ENCODE measurements at places on chromosomes 12 and 14. TPM values are rescaled to one million over a fixed set of nuclear protein-coding genes. Genes with fewer than 3 reads are reported as not detected.

- H3K4me3 ChIP-seq, result no peak overlapping the region
- no peak overlapping the region for H3K27ac ChIP-seq
- no peaks in the 10 kb centered on the region for H3K4me1 ChIP-seq
- H3K27me3 ChIP-seq, result no peaks in the 10 kb centered on the region
Observed at GRCh38 chr12:67299926-67300325, 30.8 kb downstream of the CAND1 start.

- no peaks in the 10 kb centered on the region for H3K27me3 ChIP-seq
- H3K4me1 ChIP-seq, result no peaks in the 10 kb centered on the region
- no peaks in the 10 kb centered on the region for H3K36me3 ChIP-seq
- DNase-seq, result no peak
- no peak overlapping the region for H3K4me3 ChIP-seq
Observed at GRCh38 chr12:14315501-14315900, 50.0 kb upstream of the ATF7IP start.

- DNase-seq, result no peak
- no peak overlapping the region for H3K4me3 ChIP-seq
- no peaks in the 10 kb centered on the region for H3K27me3 ChIP-seq
Observed at GRCh38 chr14:51006324-51006723, 62.0 kb upstream of the PYGL start.

DNA sequence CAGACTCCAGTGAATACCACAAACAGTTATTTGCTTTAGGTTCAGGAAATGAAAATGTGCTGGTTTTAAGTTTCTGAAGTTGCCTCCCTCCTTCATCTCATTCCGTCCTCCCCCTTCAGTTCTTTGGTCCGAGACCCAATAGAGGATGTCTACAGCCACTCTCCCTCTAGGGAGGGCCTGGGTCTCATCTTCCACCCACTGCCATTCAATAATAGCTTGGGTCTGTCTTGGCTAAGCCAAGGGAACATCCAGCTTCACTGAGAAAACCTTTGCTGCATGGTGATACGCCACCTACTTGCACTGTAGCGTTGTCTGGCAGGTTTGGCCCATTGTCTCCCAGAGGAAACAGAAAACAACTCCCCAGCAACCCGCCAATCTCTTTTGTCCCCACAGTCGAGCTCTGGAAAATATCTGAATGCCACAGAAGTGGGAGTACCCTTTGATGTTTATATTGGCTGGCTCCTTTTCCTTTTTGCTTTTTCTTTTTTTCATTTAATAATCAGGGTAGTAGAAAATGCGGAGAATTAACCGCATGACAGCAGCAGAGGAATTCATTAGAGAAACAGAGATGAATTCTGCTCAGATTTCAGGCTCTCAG is 380.1 kb downstream of the RAD51B start:
- H3K36me3 ChIP-seq, result no peaks in the 10 kb centered on the region
- H3K4me3 ChIP-seq, result no peak overlapping the region
- peaks cover 45% of the 10 kb centered on the region for H3K4me1 ChIP-seq

DNA sequence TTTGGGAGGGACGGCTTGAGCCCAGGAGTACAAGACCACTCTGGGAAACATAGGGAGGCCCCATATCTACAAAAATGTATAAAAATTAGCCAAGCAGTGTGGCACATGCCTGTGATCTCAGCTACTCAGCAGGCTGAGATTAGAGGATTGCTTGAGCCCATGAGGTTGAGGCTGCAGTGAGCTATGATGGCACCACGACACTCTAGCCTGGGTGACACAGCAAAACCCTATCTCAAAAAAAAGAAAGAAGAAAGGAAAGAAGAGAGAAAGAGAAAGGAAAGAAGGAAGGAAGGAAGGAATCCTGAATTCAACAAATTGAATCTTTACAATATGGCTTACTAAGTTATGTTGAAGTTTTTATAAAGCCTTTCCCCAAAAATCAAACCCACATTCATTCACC is 2.1 kb downstream of the KIF21A start:
- H3K27ac ChIP-seq, result peak overlapping the region; percentile 17
- no peak for DNase-seq

DNA sequence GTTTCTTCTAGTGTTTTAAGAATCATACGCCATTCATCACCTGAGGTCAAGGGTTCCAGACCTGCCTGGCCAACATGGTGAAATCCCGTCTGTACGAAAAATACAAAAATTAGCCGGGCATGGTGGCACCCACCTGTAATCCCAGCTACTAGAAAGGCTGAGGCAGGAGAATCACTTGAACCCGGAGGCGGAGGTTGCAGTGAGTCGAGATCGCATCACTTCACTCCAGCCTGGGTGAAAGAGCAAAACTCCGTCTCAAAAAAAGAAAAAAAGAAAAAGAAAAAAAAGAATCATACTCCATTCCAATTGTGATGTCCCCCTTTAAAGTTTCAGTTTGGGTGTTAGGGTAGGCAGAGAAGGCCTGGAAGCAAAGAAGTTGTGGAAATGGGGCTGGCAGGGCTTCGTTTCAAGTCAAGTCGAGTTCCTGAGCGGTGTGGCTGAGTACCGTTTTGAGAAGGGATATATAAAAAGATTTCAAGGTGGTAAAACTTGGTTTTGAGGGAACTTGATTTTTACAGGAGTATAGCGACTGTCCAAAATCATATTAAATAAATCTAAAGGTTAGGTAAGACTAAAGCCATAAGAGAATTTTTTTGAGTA is 1.5 kb upstream of the TAOK3 start:
- H3K36me3 ChIP-seq, result no peaks in the 10 kb centered on the region
- H3K4me1 ChIP-seq, result peaks cover 48% of the 10 kb centered on the region
- peak overlapping the region; percentile 92 for H3K4me3 ChIP-seq
- no peak overlapping the region for H3K27ac ChIP-seq

DNA sequence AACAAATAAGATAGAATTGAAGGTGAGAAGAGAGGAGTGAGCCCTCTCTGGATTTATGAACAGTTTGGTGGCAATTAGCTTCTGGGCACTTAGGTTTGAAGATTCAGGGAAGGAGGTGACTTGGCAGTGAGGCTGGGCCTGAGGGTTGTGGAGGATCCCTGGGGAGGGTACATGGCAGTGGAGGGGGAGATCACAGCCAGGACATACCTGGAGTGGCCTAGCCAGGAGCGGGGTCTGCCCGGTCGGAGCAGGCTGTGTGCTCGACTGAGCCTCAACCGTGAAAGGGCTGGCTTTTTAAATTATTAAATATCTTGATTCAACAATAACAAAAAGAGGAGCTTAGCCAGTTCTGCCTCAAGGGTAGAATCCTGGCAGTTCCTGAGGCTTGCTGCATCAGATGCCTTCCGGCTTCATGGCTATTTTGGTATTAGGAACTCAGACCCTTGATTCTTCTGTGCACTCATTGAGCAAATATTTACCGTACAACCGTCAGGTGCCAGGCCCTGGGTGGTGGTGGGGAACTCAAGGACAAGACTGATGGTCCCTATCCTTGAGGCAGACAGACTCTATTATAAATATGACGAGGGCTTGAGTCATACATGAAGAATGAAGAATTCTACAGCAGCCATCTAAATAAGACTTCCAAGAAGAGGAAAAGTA is 73.4 kb downstream of the SPTB start:
- no peaks in the 10 kb centered on the region for H3K27me3 ChIP-seq
- DNase-seq, result no peak
- no peak overlapping the region for H3K27ac ChIP-seq
- no peak overlapping the region for H3K4me3 ChIP-seq

- no peaks in the 10 kb centered on the region for H3K36me3 ChIP-seq
- no peak for DNase-seq
- H3K4me1 ChIP-seq, result peaks cover 15% of the 10 kb centered on the region
- no peak overlapping the region for H3K4me3 ChIP-seq
Observed at GRCh38 chr14:68781161-68782021, 11.5 kb downstream of the ZFP36L1 start.

DNA sequence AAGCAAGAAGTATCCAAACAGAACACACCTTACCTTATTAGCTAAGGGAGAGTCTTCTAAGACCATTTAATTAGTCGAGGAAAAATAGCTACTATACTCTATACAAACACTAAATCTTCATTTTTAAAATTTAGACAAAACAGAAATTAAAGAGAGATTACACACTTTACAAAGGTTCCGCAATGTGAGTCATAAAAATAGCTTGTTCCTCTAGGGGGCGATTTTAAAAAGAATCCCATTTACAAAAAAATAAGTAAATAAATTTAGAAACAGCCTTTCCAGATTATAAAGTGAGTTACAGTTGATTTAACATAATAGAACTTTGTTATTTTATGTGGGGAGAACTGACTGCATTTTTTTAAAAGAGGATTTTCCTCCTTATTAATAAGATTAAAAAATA is 201.6 kb downstream of the PAX9 start:
- no peak overlapping the region for H3K27ac ChIP-seq
- no peak overlapping the region for H3K4me3 ChIP-seq
- no peak for DNase-seq
- H3K4me1 ChIP-seq, result peaks cover 10% of the 10 kb centered on the region
- no peaks in the 10 kb centered on the region for H3K36me3 ChIP-seq

DNA sequence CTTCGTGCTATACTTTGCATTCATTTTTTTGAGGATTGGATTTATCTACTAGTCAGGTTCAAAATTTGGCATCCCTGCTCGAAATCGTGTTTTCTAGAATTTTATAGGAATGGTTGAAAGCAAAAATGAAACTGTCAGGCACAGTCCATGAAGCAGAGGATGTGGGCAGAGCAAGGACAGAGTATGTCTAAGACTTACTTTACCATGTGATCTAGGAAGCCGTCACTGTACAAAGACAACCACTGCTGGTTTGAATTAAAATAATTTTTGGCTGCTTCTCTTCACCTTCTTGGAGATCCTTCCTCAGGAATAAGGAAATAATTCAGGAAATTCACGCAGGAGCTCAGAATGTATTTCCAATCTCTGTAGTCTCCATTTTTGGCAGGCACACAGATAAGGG is 31.6 kb upstream of the SGPP1 start:
- no peak overlapping the region for H3K27ac ChIP-seq
- H3K36me3 ChIP-seq, result no peaks in the 10 kb centered on the region
- no peaks in the 10 kb centered on the region for H3K4me1 ChIP-seq
- DNase-seq, result no peak
- H3K27me3 ChIP-seq, result no peaks in the 10 kb centered on the region

DNA sequence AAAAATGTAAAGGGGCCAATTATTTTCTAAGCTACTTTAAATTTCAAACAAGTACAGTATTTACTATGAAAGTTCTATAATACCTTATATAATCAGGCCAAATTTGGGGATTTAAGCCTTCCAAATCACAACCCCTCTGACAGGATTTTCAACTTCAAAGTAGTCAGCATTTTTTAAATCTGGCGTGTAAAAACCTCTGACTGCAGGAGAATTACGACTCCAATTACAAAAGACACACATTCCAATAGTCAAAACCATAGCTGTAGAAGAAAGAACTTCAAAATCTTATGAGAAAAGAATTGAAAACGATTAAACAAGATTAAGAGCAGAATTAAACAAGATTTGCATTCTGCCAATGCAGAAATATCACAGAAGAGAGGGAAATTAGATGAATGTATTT is 12.7 kb downstream of the OSBPL8 start:
- H3K27ac ChIP-seq, result peak overlapping the region; percentile 85
- H3K36me3 ChIP-seq, result no peaks in the 10 kb centered on the region
- no peak for DNase-seq
- peak overlapping the region; percentile 40 for H3K4me3 ChIP-seq
- no peaks in the 10 kb centered on the region for H3K27me3 ChIP-seq

- no peak overlapping the region for H3K27ac ChIP-seq
- no peaks in the 10 kb centered on the region for H3K27me3 ChIP-seq
- no peak for DNase-seq
- peaks cover 15% of the 10 kb centered on the region for H3K4me1 ChIP-seq
Observed at GRCh38 chr12:93989949-93990348, 158.4 kb upstream of the PLXNC1 start.

DNA sequence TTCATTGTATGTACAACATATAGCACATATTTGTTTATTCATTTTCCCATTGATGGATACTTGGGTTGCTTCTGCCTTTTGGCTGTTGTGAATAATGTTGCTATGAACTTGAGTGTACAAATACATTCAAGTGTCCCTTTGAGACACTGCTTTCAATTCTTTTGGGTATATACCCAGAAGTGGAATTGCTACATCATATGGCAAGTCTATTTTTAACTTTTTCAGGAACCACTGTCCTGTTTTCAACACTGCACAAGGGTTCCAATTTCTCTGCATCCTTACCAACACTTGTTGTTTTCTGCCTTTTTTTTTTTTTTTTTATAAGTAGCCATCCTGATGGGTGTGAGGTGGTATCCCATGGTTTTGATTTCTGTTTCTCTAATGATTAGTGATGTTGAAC is 15.9 kb downstream of the RBMS2 start:
- no peaks in the 10 kb centered on the region for H3K36me3 ChIP-seq
- no peak overlapping the region for H3K4me3 ChIP-seq
- H3K27me3 ChIP-seq, result no peaks in the 10 kb centered on the region
- H3K27ac ChIP-seq, result peak overlapping the region; percentile 51
- DNase-seq, result no peak
- no peaks in the 10 kb centered on the region for H3K4me1 ChIP-seq

- H3K4me3 ChIP-seq, result no peak overlapping the region
- no peak for DNase-seq
- H3K27me3 ChIP-seq, result peaks cover 4% of the 10 kb centered on the region
- H3K4me1 ChIP-seq, result peaks cover 16% of the 10 kb centered on the region
- no peak overlapping the region for H3K27ac ChIP-seq
- no peaks in the 10 kb centered on the region for H3K36me3 ChIP-seq
Observed at GRCh38 chr12:68121143-68121542, 38.4 kb downstream of the IFNG start.

DNA sequence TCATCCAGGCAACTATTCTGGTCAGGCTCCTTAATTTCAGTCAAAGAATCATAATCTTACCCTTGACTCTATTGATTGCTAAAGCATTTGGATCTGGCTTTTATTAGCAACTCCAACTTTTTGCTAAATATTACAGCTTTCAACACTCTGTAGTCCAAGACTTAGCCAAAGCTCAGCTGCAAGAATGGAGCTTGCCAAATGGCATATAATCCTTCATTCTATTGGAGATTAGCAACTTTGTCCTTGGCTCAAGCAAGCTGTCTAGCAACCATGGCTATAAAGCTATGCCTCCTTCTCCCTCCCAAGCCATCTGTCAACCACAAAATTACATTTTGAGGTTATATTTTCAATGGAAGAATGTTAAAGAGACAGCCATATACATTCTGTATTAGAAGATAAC is 23.1 kb upstream of the NID2 start:
- no peaks in the 10 kb centered on the region for H3K36me3 ChIP-seq
- no peak overlapping the region for H3K27ac ChIP-seq
- no peak for DNase-seq

GRCh38 chr12:94832780-94833681 is 170.5 kb downstream of the NDUFA12 start:
- no peaks in the 10 kb centered on the region for H3K27me3 ChIP-seq
- peak overlapping the region; percentile 96 for H3K27ac ChIP-seq
- H3K4me3 ChIP-seq, result peak overlapping the region; percentile 48

GRCh38 chr14:75549169-75549568 is 26.9 kb downstream of the BATF start:
- peaks cover 3% of the 10 kb centered on the region for H3K27me3 ChIP-seq
- H3K4me3 ChIP-seq, result no peak overlapping the region
- no peak for DNase-seq
- no peaks in the 10 kb centered on the region for H3K36me3 ChIP-seq

GRCh38 chr14:68509188-68509983 is 283.5 kb downstream of the ZFP36L1 start:
- peaks cover 25% of the 10 kb centered on the region for H3K4me1 ChIP-seq
- H3K4me3 ChIP-seq, result no peak overlapping the region
- H3K36me3 ChIP-seq, result no peaks in the 10 kb centered on the region
- no peak overlapping the region for H3K27ac ChIP-seq
- H3K27me3 ChIP-seq, result no peaks in the 10 kb centered on the region

Gene PLA2G1B
- 1.8 TPM for total RNA-seq

Gene SERPINA5
- total RNA-seq, result 2.2 TPM

Gene DGKA
- total RNA-seq, result 19.8 TPM

Gene RIMKLB
- 106 TPM for total RNA-seq

Gene CDKN3
- total RNA-seq, result 57.0 TPM

Gene KRT6A
- total RNA-seq, result not detected

Gene KCNK13
- 0.14 TPM for total RNA-seq

Gene GDF3
- total RNA-seq, result 34.4 TPM

Gene RERG
- 0.21 TPM for total RNA-seq

Gene C2CD5
- 48.1 TPM for total RNA-seq

Measured in WTC11 (cell line).